ENCODE measurements at places on chromosomes 4 and X.
A peak's percentile ranks its signal among the peaks of the same experiment; 100 is the strongest.

- DNase-seq = peak; percentile 30
These were observed 272.8 kb upstream of the EPHA5 start for GRCh38 chr4:65943076-65943475.

DNA sequence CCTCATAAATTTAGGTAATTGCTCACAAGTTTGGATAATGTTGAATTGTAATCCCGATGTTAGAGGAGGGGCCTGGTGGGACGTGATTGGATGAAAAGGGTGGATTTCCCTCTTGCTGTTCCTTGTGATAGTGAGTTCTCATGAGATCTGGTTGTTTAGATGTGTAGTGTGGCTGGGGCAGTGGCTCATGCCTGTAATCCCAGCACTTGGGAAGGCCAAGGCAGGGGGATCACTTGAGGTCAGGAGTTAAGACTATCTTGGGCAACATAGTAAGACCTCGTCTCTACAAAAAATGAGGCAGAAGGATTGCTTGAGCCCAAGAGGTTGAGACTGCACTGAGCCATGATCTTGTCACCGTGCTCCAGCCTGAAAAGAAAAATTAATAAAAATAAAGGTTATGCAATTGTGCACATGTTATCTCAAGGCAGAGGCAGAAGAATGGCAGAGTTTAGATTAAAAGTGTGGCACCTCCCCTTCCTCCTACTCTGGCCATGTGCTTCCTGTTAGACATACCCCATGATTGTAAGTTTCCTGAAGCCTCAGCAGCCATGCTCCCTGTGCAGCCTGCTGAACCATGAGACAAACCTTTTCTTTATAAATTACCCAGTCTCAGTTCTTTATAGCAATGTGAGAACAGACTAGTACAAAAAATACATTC, 36.5 kb downstream of the ERVMER34-1 start:
- DNase-seq = no peak

GRCh38 chrX:115689931-115690330, 129.0 kb downstream of the PLS3 start:
- no peak for DNase-seq

GRCh38 chrX:130106071-130106470, 4.2 kb downstream of the ELF4 start:
- DNase-seq = no peak

DNA sequence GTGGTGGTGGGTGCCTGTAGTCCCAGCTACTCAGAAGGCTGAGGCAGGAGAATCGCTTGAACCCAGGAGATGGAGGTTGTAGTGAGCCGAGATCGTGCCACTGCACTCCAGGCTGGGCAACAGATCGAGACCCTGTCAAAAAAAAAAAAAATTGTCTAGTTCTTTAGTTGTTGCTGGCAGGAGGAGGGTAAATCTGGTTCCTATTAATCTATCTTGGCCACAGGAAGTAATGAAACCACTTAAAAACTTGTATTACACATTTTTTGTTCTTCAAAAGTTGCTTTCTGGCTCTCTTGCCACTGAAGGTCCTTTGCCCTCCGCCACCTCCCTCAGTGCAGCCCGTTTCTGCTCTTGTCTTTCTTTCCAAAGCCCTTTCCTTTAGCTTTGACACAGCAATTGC, 102.9 kb upstream of the ARSJ start:
- no peak for DNase-seq

DNA sequence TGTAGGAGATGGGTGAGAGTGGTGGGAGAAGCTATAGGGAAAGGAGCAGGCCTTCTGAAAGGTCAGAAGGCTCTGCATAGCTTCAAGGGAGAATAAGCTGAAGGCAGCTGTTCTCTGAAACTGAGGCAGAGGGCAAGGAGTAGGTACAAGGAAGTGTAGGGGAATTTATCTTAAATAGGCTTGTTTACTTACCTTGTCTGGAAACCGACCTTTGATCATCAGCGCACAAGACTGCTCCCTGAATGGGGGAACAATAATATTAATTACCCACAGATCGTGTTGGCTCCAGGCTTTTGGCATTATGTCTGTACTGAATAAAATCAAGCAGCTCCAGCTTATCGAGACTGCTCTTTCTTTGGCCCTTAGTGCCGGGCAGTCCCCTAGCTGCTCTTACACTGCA, 175.5 kb upstream of the MAGEB16 start:
- DNase-seq = no peak

GRCh38 chrX:139691843-139692505, 16.0 kb downstream of the MCF2 start:
- DNase-seq = no peak

DNA sequence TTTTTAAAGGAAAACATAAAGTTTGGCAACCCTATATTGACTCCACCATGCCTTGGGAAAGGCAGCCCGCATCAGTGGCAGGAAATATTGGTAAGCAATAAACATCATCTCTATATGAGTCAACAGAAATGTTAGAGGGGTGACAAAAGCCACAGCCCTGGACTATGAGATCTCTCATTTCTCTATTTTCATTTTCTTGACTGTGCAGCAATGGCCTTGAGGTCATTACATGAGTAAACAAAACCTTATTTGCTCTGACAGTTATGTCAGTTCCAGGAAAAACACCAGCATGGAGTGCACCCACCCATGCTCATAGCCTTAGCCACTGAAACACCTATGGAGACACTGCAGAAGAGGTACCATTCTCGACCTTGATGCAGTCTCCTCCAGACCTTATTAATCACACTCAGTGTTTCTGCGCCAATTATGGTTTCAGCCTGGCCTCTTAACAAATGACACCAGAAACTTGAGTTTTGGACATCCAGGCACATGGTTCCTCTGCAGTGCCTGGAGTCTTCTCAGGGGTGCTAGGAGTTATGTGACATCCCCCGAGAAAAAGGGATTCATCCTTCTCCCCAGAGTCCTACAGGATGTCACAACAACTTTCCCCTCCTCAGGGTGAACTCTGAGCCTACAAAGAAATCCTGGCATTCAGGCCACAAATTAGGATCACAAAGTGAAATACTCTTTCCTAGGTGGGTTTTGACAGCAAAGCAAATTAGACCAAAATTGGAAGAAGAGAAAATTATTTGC, 16.0 kb upstream of the HPGD start:
- DNase-seq = peak; percentile 3

DNA sequence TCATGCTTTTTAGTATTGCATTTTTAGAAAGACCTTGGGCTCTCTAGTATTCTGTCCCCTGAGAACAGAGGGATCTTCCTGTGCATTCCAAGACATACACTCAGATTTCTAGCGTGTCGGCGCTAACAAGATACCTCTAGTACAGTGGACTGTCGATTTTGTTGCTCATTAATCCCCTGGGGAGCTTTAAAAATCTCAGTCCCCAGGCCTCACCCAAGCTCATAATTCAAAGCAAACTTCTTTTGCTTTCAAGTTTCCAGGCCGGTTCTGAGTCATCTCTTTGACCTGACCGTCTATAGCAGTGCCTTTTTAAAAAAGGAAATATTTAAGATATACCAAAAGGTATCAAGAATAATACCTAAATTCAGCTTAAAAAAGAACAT, 137.0 kb downstream of the AMMECR1 start:
- no peak for DNase-seq

- no peak for DNase-seq
These were observed 269.8 kb downstream of the BCOR start for GRCh38 chrX:39827951-39828350.

DNA sequence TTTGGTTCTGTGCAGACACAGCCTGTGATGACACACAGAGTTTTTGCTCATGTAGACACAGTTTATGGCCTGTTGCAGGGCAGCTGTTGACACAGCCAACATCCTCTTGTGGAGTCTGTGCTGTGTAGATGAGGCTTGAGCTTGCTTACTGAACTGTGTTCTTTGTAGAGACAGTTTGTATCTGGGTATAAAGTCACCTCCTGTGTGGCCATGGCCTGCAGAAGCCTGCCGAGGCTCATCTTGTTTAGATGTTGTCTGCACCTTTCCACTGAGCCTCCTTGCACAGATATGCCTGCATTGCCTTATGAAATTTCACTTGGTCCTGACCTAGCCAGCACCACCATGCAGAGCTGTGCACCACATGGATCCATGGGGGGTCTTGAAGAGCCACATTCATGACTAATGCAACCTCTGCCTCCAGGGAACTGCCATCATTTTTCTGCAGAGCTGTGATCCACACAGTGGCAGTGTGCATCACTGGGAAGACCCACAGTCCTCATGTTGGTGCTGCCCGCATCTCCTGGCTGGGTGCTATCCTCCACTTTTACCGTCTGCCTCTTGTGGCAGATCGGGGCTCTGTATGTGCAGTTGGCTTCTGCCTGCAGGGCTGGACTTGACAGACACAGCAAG, 198.0 kb upstream of the MAMLD1 start:
- DNase-seq = no peak

DNA sequence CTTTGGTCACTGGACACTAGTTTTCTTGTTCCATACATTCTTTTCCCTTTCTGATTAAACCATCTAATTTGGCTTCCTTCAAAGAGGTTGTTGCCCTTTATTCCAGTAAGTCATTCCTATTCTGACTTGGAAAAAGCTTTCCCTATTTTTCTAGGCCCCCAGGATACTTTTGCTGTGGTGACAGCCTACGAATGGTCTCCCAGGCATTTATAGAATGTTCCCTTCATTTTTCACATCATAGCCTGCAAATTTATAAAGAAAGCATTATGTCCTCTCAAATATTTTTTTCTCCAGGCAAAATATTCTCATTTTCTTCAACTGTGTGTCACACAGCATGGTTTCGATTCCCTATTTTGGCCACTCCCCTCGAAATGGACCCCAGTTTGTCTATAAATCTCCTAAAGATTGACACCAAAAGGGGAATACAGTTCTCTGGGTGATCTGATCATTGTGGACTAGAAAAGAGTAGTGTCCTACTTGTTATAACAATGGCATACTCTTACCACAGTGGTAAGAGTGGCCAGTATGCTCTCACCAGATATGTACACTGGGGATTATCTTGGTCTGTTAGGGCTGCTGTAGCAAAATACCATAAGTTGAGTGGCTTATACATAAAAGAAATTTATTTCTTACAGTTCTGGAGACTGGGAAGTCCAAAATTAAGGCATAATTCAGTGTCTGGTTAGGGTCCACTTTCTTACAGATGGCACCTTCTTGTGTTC, 41.5 kb upstream of the BMP2K start:
- no peak for DNase-seq

DNA sequence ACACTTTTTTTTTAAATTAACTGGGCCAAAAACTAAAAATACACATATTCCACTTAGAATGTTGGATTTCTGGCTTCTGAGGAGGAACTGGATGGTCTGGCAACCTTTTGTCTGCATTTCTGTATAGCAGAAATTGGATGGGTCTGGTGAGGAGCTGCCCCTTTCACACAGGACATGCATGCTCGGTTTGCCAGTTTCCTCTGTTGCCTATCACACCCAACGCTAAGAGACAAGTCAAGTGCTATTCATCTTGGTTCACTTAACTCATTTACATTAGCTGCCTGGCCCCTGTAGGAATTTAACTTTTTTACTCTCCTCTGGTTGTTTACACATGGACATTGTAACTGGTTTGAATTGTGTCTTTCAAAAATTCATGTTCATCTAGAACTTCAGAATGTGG, 195.7 kb downstream of the PACRGL start:
- DNase-seq = no peak

Data from HTR-8/SVneo (cell line).